ENCODE measurements at places on chromosomes 11 and 22. TPM values are rescaled to one million over a fixed set of nuclear protein-coding genes. Genes with fewer than 3 reads are reported as not detected.

DNA sequence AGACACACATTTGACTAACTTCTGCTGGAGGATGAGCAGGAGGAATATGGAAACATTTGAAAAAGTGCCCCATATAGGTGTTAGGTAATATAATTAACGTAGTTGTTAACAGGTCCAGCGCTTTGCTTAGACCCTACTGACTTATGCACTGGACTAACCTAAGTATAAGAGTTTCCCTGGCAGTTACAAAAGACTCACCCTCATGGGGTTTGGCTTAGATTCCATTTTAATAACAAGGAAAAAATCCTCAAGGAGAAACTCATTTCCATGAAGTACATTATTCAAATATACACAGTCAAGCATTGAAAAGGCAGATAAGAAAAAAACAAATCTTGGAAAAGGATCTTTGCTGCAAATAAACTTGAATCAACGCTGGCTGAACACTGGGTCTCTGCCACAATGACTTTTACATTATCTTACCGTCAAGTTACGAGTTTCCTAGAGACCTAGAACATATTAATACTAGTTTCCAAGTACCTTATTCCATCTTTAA is 27.7 kb downstream of the CDON start:
- no peak overlapping the region for H3K27ac ChIP-seq
- H3K4me3 ChIP-seq, result no peak overlapping the region
- peaks cover 5% of the 10 kb centered on the region for H3K36me3 ChIP-seq
- no peak for DNase-seq

DNA sequence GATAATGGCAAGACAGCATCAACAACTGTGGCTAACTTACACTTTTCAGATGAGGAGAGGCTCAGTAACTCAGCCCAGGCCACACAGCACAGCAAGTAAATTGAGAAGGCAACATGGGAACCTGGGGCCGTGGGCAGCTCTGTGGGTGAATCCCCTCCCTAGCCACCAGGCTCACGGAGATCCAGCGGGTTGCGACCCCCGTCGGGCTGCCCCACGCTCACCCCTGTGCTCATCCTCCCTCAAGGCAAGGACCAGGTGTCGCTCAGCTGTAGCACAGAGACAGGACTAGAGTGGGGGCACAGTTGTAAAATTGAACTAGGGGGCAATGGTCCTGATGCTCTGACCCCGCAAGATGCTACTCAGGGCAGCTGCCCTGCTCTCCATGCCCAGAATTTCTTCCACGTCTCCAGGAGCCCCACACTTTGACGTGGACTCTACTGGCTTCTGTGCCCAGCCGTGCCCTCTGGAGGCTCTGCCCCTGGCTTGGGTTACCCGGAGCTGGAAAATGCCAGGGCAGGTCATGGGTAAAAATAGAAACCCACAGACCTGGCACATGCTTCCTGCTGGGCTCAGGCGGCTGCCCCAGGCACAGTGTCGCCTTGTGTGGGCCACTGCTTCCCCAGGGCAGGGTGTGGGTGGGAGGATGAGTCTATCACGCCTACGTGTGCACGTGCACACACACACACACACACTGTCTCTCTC is 9.0 kb downstream of the TUBA8 start:
- peaks cover 12% of the 10 kb centered on the region for H3K4me1 ChIP-seq
- no peaks in the 10 kb centered on the region for H3K27me3 ChIP-seq
- no peaks in the 10 kb centered on the region for H3K36me3 ChIP-seq
- DNase-seq, result no peak
- no peak overlapping the region for H3K27ac ChIP-seq

CD3G gene
- total RNA-seq, result 156 TPM

DNA sequence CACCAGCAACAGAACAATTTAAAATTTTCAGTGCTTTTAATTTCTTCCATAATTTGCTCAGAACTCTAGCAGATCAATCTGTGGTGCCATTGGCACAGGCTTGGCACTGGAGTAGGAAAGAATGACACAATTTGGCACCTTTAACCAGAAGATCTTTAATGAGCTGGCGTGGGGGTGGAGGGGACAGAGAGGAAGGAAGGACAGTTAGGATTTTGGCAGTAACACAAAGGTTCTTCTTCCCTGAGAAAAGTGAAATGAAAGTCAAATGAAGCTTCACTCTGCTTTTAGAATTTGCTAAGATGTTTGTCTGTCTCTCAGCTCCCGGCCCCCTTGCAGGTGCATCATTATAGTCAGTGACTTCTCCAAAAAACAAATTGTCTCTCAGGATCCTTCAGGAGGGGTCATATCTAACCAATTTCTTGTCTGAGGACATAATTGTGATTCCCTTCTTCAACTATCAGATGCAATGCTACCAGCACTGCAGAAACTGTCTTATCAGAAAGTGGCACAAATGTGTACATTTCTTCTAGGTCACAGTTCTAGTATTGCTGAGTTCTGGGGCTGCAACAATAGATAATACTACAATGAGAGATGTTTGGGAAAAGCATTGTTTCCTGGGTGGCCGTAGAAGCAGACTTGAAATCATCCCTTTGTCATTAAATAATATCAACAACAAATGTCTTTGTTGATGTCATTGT is 66.8 kb downstream of the CSTPP1 start:
- peaks cover 4% of the 10 kb centered on the region for H3K36me3 ChIP-seq
- DNase-seq, result no peak
- H3K27me3 ChIP-seq, result no peaks in the 10 kb centered on the region
- no peak overlapping the region for H3K27ac ChIP-seq

GRCh38 chr11:63847363-63847762 is 8.5 kb downstream of the MARK2 start:
- H3K4me3 ChIP-seq, result no peak overlapping the region
- DNase-seq, result no peak
- no peaks in the 10 kb centered on the region for H3K27me3 ChIP-seq
- peak overlapping the region; percentile 63 for H3K27ac ChIP-seq
- peaks cover 4% of the 10 kb centered on the region for H3K36me3 ChIP-seq

DBX1 gene
- not detected for total RNA-seq

SHISAL1 gene
- not detected for total RNA-seq

MYOD1 gene
- total RNA-seq, result not detected

OLFML1 gene
- not detected for total RNA-seq

DNA sequence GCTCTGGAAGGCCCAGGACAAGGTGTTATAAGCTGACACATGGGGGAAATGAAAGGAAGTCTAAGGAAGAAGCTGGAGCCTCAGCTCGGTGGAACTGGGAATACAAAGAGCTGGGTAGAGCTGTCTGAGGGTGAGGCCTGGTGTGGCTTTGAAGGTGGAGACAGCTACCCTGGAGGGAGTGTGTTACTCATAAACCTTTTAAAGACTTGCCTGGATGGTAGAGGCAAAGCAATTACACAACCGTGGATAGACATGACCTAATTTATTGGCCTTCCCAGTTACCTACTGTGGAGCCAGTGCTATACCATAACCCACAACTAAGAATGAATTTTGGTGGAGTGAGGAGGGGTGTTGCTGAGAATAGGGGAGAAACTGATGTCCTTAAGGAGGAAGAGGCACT is 22.6 kb downstream of the EXPH5 start:
- peaks cover 3% of the 10 kb centered on the region for H3K36me3 ChIP-seq
- H3K27ac ChIP-seq, result no peak overlapping the region
- peaks cover 4% of the 10 kb centered on the region for H3K4me1 ChIP-seq

UPK2 gene
- total RNA-seq, result not detected

FXYD2 gene
- total RNA-seq, result 1.3 TPM

DNA sequence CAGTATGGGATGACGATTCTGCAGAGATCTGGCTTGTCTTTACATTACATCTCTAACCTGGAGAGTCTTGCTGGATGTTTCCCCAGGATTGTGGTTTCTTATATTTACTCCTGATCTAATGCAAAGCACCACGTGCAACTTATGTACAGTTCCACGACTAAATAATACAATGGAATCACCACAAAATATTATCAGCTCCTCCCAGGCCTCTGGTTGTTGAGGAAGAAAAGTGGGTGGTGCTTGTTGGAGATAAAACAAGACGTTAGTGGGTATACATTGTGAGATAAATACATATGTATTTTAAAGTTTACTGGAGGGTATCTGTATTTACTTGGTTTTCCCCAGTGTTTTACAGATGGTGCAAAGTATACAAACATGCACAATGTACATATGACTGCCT is 569.7 kb downstream of the NTM start:
- H3K36me3 ChIP-seq, result no peaks in the 10 kb centered on the region
- no peaks in the 10 kb centered on the region for H3K4me1 ChIP-seq
- H3K27me3 ChIP-seq, result no peaks in the 10 kb centered on the region
- no peak for DNase-seq

IGLL5 gene
- total RNA-seq, result 1.9 TPM

All from T-helper 17 cell (primary cell).